ENCODE measurements at places on chromosomes 3 and 15.

GRCh38 chr3:183116025-183116614 is 16.8 kb upstream of the MCCC1 start:
- DNase-seq = no peak

- no peak for DNase-seq
Measured at GRCh38 chr3:61357902-61358301, 106.7 kb upstream of the FHIT start.

DNA sequence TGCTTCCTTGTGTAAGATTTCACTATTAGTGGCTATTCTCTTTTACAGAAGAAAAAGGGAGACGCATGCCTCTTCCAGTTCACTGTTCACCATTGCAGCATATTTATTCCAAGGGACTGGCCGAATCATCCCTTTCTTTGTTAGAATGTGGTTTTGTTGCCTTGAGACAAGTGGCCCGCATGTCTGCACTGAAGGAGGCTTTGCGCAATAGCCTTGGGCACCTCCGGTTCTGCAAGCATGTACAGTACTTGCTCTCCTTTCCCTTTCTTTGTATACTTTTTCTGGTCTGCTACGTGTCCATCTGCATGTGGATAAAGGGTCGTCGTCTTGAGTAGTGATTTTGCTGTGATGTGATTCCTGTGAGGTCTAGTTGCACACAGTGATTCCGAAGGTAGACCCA is 43.0 kb downstream of the FLNB start:
- DNase-seq = peak; percentile 88

DNA sequence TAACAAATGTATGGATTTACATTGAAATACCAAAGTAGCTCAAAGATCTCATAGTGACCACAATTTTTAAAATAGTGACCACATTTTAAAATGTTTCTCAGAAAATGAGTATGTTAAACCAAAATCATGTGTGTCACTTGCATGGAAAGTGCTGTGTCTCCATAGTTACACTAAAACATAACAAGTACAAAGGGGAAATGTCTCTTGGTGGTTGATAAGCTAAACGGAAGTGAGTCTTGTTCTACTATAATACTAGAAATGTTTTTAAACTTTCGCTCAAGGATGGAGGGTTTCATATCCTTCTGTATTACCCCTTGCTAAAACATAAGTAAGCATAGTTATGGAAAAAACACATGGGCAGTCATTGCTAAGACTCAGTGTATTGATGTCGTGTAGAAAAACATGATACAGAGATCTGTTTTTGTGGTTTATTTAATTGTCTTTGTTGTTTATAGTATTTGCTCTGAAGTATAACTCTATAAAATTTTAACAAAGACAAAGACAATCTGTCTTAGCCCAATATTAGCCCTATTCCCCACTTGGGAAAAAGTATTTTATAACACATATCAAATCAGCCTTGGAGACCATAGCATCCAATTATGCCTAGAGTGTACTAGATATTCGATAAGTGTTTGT is 27.0 kb upstream of the DENND4A start:
- no peak for DNase-seq

DNA sequence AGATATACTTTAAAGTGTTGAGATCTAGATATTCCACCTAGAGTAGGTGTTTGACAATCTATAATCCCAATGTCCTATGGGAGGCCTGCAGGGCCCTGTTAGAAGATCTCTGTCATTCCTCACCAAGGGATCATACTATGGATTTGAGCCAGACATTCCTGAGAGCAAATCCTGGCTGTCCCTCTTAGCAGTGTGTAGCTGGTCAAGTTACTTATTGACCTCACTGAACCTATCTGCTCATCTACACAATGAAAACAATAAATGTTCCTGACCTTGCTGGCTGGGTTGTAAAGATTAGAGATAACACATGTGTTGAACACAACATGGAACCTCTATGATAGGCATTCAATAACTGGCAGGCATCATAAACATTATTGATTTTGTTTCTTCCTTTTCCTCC is 265.6 kb upstream of the ATP11B start:
- DNase-seq = peak; percentile 14

GRCh38 chr15:38699633-38700230 is 135.1 kb upstream of the RASGRP1 start:
- peak; percentile 68 for DNase-seq

DNA sequence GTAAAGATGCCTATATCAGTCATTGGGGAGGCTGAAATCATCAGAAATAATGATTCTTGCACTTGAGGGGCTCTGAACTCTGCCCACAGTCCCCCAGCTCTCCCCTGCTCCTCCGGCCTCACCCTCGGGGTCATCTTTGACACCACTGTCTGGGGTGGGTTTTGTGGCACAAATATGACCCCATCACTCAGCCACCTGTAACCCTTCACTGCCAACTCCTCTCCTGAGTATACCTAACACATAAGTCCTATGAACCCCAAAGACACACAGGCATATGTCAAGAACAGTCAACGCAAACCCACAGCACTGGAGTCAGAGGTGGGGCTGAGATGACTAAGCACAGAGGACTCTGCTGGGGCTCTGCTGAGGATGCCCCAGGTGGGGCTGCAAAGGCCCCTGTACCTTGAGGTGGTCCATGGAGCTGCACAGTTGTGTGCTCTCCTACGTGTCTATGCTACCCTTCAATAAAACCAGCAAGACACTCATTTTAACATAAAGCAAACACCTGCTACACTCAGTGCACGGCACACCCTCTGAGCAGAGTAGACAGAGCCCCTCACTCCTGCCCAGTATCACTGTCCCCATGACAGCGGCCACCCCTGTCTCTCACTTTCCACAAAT is 29.9 kb downstream of the SLC41A3 start:
- no peak for DNase-seq

GRCh38 chr3:20222274-20222673 is 36.3 kb upstream of the SGO1 start:
- DNase-seq = no peak

DNA sequence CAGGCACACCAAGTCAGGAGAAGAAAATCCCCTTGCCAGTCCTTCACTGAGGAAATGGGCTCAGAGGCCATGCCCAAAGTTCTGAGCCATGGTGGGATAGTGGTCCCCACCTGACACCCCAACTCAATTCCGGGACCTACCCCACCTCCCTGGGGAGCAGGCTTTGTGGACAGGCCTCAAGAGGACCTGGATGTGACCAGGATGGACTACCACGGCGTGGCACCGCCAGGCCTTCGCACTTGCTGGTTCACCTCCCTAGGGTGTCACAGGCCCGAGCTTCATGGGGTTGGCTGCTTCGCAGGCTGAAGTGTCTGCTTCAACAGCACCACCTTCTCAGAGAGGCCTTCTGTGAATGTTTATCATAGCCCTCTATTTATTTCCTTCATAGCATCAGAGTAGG is 31.7 kb downstream of the POC1A start:
- no peak for DNase-seq

- DNase-seq = peak; percentile 71
Measured at GRCh38 chr3:190058521-190059241, 62.0 kb downstream of the P3H2 start.

DNA sequence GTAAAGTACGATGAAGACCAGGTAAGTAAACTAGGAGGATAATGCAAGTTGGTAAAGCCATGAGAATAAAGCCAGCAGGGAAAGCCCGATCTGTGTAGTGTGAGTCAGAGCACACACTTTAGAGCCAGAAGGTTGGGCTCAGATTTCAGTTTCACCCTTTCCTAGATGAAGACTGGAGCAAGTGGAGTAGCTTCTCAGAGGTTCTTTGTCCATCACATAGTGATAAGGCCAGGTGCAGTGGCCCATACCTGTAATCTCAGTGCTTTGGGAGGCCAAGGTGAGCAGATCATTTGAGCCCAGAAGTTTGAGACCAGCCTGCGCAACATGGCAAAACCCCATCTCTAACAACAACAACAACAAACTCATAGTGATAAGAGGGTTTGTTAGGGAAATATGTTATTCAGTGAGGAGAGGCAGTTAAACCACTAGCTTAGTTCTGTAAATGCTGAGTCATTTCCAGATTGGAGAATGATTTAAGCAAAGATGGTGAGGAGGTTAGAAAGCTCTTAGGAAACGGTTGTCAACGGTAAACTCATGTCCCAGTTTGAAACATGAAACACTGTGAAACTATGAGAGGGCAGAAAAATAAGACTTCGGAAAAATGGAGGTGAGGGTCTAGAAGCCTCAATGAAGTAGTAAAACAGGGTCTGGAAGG is 39.0 kb downstream of the IL12A start:
- DNase-seq = peak; percentile 60

- no peak for DNase-seq
Measured at GRCh38 chr15:63987796-63988378, 58.4 kb downstream of the DAPK2 start.

- DNase-seq = no peak
Measured at GRCh38 chr15:38610748-38611147, 46.1 kb upstream of the RASGRP1 start.

- no peak for DNase-seq
Measured at GRCh38 chr3:71942432-71943187, 157.7 kb upstream of the PROK2 start.

- no peak for DNase-seq
Measured at GRCh38 chr3:112751061-112751460, 95.6 kb downstream of the CD200R1L start.

DNA sequence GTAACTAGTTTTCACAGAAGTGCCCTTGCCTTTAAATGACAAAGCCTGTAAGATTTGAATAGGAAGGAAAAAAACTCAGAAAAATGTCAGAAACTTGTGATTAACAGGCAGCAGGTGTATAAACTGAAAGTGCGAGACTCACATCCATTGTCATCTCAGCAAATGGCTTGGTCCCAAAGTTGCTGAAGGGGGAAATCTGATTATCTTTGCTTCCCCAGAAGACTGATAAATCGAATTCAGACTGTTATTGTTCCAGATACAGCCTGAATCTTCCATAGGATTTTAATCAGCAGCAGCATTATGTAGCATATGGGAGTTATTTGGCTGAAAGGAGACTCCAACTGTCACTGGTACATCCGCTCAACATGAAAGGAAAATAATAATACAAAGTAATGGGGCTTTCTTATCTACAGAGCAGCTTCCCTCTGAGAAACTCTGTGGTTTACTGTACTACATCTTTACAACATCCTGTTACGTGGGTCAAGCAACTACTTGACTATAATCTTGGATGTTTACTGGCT is 550.4 kb upstream of the CCDC54 start:
- DNase-seq = no peak

DNA sequence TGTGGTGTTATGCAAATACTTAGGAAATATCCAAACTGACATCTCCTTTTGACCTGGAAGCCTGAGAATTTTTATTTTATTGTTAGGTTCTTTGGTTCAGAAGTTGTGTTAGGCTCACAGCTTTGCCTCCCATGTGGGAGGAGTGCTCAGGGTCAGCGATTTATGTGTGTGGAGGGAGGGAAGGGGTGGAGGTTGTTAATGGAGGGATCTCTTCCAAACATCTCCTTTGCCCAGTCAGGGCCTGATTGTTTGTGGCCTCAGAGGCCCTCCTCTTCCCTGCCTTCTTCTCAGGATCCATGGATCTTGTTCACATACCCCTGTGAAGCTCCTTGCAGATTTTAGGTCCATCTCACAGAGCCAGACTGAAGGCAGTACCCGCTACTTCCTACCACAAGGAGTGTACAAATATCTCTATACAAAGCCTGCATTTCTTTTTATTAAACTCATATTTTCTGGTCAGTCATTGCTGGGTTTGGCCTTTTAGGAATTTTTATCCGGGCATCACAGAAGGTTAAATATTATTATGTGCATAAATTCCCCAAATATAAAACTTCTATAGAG is 40.3 kb downstream of the BBX start:
- DNase-seq = no peak

DNA sequence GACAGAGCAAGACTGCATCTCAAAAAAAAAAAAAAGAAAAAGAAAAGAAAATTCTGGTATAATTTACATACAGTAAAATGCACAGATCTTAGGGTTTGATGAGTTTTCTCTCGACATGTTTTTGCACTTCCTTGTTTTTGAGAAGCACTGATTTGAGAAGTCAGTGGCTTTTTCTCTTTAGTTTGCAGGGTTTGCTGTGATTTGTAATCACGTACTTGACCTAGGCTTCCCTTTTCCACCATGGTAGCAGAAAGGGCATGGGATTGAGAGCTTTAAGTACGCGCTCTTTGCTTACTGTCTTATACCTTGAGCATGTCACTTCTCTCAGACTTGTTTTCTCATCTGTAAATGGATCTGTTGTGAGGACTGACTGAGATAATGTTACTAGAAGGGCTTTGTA is 4.1 kb downstream of the VHL start:
- DNase-seq = no peak

GRCh38 chr3:72446218-72447058 is 401.8 kb downstream of the SHQ1 start:
- DNase-seq = peak; percentile 26

- no peak for DNase-seq
Measured at GRCh38 chr15:59847968-59848367, 156.1 kb upstream of the FOXB1 start.

- DNase-seq = peak; percentile 36
Measured at GRCh38 chr3:119221779-119222320, 18.8 kb downstream of the B4GALT4 start.

DNA sequence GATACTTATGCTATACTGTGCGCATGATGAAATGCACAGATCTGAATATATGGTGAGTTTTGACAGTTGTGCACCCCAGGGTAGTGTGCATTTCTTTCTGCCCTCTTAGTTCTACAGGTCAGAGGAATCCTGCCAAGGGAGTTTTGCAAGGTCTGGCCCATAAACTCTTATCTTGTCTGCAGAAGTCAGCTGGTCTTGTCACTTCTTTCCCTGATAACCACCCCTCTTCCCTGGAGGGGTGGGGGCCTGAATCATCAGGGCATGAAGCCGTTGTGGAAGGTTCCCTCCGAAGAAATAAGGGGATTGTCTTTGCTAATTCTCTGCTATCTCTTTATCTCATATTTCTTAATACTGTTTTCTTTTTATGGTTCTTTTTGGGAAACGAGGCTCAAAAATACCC is 30.4 kb downstream of the TRIM71 start:
- DNase-seq = no peak

DNA sequence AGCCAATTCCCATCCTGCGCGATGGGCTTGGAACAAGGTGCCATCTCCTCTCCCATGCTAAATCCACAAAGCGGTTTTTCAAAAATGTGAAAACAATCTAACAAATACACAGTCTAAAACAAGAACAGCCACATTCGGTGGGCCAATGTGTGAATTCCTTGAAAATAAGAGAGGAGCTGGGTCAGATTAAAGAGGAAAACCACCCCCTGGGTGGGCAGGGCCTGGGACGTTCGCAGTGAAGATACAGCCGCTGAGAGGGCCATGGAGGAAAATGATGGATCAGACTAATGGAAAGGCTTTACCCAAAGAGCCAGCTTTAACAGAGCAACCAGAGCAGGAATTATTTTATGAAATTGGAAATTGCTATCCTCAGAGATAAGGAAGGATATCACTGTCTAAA is 27.4 kb downstream of the PRR20G start:
- no peak for DNase-seq

- peak; percentile 39 for DNase-seq
Measured at GRCh38 chr15:95448531-95449229, 881.8 kb upstream of the NR2F2 start.

DNA sequence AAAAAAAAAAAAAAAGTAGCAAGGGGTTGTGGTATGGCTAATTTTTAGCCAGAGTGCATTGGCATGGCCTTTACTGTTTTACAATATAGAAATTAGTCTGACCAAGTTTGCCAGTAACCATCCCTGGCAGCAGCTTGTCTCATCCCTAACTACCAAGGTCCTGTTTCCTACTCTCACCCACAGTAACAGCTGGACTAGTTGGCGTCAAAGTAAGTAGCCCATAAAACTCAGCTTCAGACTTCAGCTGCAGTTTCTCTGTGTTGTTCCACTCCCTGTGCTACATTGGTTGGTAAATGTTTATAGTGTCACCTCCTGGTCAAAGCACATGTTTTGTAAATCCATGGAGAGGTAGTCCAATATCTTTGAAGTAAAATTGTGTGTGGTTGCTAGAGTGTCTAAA is 691.3 kb downstream of the ZPLD1 start:
- no peak for DNase-seq

- no peak for DNase-seq
Measured at GRCh38 chr15:36479200-36479896, 100.1 kb upstream of the CDIN1 start.
